ENCODE measurements at places on chromosomes 16 and 17.

DNA sequence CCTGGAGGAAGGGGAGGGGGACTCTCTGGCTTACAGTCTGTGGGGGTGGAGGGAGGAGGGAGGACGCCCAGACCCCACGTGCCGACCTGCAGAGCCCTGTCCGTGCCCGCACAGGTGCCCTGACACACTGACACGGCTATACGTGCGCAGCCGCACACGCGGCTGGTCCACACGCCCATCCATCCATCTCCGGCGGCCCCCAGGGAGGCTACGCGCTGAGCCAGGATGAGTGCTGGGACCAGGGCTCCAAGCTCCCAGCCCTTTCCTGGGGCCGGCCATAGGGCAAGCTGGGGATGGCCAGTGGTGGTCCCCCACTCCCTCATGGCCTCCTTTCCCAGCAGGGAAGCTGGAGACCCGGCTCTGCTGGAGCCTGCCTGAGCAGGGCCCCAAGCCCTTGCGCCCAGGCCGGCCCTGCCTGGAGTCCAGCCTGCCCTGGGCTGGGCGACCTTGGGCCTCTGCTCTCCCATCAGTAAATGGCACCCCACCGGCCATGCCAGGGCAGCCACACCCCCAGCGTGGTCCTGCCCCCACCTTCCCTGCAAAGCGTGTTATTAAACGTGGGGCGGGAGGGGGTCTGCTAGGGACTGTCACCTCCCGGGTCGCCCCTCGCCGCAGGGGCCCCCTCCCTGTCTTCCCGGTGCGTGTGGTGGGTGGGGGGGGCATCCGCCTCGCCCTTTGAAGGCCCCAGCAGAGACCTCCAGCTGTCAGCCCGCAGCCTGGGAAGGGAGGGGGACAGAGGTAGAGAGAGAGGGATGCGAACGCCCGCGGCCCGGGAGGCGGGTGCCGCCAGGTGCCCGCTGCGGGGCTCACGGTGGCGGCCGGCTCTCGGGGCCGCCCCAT is 863 bp downstream of the CASKIN1 start:
- no peak for DNase-seq

DNA sequence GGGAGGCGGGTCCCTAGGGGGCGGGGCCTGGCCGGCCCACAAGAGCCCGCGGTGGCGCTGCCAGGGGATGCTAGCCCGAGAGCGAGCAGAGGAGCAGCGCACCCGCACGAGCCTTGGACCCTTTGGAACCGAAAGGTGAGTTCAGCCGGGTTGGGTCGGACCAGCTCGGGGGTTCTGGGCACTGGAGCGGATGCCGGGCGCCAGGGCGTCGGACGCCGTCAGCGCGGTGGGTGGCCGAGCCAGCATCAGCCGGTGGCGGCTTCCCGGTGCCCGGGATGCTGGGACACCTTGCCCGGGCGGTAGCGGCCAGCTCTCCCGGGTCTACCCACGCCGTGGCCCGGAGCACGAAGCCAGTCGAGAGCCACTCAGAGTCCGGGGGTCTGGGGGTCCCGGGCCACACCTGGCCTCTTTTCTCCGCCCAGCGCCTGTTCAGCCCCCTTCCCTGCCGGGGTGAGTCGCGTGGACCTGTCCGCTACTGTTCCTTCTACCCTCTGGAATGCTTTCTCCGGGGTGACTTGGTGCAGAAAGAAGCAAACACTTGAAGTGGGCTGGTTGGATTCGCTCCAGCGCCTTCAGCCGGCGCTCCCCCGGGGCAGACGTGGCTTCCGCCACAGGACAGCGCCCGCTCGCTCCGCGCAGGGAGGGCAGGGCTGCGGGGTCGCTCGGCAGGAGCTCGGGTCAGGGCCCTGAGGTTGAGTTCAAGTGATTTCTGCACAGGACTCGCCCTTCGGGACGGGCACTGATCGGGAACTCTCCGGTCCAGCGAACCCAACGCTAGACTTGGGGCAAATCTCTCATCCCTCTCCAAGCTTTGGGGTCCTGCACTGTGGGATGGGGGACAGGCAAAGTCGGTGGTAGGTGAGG is at the start of gene SCNN1G:
Gene SCNN1G, plus strand, starts transcription at position 67 of the 864 bp plus-strand sequence. CDS start 3,527 bp downstream, outside the sequence.
- DNase-seq = no peak

- DNase-seq = no peak
Observed at GRCh38 chr17:48541577-48542113, 3.3 kb downstream of the HOXB2 start.

DNA sequence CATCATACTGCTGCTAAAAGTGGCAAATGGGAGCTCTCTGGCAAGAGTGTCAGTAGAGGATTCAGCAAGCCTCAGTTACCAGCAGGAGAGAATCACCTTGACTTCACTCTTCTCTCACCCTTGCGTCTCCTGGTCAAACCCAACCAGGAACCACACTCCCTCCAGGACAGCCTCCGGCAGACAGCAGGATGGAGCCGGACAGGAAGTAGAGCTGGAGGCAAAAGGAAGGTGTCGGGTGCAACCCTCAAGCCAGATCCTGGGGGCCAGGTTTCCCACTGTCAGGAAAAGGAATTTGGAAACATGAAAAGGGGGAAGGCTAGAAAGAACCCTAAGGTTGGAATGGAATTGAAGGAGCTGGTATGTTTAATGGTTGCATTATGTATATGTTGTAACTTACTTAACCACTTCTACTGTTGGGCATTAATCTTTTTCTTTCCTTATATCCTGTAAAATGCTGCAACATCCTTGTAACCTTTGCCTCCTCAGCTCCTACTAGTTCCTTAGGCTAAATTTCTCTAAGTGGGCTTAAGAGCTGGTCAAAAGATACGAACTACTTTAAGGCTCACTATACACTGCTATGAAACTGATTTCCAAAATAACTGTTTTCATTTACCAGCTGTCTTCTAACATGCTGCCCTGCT is 40.3 kb downstream of the CYTH1 start:
- DNase-seq = no peak

DNA sequence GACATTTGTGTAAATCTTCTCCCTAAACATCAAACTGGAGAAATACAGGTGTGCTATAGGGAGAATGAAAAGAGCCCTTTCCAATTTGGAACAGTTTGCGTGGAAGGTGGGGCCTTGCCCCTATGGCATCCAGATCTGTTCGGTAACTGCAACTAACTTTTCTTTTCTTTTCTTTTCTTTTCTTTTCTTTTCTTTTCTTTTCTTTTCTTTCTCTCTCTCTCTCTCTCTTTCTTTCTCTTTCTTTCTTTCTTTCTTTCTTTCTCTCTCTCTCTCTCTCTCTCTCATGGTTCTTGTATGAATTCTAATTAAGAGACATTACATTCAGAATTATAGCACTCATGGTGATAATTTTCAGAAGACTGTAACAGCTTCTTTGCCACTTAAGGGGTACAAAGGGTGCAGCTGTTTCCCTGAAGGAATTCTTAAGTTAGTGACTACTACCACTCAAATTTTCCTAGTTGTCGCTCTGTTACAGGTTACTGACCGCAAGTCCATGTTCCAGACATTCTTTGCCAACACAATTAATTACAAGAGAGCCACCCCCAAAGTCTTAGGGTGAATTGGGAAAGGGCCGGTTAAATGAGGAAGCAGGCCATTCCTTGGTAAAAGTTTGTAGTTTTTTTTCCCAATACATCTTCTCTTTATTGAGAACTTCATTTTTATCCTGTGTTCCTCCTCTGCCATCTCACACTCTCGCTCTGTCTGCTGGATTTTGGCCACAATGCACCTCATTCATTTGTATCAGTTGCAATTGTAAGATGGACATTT is 69.8 kb downstream of the KSR1 start:
- DNase-seq = no peak

DNA sequence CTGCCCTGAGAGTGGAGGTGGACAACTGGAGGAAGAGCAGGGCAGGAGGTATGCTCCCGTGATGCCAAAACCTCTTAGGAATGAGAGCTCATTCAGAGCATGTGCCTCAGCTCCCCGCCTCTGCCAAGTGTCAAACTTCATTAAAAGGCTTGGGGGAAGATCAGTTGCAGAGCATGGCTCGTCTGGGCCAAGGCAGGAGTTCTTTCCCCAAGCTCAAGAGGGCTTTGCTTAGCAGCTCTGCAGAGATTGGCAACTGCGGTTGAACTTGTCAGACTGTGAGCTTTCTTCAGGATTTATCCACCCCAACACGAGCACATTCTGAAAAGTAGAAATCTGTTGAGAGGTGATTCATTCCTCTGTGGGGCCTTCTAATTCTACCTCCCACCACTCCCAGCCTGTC is 248.1 kb downstream of the HS3ST3A1 start:
- DNase-seq = no peak

DNA sequence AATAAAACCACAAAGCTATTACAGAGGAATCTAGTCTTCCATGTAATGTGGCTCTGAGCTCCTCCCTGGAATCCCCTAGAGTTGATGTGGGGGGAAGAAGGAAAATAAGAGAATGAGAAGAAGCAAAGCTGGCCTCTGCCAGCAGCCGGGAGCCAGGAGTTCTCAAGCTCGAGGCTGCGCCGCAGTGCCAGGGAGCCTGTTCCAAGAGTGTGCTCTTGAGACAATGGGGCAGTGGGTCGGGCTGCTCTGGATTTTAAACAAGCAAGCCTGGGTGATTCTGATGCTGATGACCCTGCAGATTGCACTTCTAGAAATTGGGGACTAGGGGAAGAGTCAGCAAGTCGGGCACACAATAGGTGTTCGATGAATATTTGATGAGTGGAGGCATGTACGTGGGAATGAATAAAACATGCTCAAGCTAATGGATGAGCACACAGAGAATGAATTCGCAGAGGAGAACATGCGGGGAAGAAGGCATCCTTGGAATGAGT is 119.9 kb downstream of the CMIP start:
- DNase-seq = no peak

DNA sequence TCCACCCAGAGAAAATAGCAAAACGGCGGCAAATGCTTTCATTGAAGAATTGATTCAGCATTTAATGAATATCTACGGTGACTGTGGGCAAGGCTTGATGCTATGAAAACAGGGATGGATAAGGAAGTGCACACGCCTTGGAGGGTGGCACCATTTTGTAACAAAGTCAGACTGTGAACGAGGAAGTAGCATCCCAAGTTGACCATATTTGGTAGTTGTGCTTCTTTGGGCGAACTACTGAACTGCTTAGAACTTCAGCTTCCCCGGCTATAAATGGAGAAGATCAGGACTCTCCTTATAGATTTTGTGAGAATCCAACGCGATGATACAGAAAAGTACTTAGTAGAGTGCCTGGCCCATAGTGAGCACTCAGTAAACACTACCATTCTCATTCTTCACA is 303.2 kb downstream of the MAF start:
- DNase-seq = no peak

- no peak for DNase-seq
Observed at GRCh38 chr17:17401271-17401781, 75.5 kb upstream of the MED9 start.

DNA sequence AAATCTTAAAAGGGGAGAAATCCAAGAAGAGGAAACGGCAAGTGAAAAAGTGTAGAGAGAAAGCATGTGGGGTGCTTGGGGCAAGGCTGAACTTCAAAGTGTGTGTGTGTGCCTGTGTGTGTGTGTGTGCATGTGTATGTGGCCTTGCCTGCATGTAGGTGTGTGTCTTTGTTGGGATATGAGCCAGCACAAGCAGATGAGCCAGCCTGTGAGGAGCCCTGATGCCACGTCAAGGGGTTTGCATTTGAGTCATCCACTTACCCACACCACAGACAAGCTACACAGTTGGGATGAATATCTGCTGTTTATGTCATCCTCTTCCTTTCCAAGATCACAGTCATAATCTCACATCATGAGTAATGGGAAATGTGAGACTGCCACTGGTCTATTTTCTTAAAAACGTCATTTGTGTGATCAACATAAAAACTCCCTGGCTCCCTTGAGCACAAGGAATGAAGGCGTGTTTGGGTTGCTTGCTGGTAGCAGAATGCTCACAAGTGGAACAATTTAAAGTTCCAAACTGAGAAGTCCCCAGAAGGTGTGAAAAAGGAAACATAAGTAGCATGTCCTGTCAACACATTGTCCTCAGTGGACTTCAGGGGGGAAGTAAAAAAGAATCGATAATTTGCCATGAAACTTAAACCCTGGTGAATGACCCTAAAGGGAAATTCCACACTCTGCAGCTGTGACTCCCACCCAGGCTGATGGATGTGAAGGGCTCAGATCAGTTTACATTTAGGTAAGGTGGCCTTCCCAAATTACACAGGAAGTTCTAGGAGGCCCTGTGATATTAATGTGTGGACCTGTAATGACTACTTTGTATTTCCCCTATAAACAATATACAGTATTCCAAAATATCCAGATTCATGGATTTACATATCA is 14.7 kb downstream of the KCTD19 start:
- DNase-seq = no peak

- no peak for DNase-seq
Observed at GRCh38 chr17:78329263-78330059, 30.4 kb downstream of the SOCS3 start.
